ENCODE measurements at places on chromosomes 6 and 20.

DNA sequence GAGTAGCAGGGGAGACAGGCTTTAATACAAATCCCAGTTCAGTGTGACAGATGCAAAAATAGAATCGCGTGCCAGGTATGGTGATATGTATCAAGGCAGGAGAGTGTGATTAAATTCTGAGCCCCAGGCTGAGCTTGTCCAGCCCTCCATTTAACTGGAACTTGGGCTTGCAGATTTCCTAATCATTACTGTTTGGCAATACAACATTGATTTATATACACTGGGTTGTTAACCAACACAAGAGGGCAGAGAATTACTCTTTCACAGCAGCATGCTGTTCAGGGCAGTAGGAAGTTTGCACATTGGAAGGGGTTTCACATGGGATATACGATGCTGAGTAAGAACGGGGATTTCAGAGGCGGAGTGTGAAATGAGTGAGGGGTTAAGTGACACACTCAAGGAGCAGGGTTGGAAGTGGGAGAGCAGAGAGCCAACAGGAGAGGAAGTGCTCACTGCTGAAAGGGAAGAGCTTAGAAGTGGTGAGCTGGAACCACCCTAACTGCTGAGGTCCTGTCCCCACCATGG, 70.8 kb upstream of the ATXN1 start:
- no peak for DNase-seq

DNA sequence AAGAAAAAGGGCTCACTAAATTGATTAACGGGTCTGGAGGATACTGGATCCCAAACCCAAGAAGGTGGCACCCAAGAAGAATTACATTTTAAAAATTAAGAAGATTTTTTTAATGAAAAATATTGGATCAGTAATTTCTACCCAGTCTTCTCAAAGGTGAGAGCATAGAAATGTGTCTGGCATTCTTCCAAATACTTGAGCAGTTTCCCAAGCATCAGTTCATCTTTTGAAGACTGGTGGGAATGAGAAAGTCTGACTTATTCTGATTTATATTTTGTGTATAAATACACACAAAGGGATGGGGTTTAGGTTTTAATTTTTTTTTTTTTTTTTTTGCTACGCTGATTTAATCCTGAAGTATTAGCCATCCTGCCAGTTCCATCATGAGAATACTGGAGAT, 3.3 kb downstream of the MGME1 start:
- no peak for DNase-seq

DNA sequence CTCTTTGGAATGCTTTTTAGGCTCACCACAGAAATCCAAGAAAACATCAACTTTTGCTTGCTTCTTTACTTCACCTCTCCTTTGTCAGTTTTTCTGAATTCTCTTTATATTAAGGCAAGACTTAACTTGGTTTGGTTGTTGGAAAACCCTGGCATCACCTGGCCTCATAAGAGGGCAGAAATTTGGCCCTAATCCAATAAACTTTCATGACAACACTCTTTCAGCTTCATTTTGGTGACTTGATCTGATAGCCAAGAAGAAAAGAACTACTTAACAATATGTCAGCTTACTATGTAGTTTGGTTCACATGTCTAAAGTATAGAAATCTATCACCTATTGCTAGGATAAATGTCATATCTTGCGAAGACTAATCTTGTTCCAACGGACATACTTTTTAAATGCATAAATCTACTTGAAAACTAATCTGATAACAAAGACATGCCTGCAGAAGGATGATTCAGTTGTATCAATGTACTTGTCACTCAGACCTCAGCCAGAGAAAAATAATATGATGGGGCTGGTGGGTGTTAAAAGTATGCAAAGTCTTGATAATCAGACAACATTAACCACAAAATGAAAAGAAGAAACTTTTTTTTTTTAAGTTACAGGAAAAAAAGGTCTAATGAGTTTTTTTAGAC, 19.3 kb upstream of the HBS1L start:
- DNase-seq = no peak

DNA sequence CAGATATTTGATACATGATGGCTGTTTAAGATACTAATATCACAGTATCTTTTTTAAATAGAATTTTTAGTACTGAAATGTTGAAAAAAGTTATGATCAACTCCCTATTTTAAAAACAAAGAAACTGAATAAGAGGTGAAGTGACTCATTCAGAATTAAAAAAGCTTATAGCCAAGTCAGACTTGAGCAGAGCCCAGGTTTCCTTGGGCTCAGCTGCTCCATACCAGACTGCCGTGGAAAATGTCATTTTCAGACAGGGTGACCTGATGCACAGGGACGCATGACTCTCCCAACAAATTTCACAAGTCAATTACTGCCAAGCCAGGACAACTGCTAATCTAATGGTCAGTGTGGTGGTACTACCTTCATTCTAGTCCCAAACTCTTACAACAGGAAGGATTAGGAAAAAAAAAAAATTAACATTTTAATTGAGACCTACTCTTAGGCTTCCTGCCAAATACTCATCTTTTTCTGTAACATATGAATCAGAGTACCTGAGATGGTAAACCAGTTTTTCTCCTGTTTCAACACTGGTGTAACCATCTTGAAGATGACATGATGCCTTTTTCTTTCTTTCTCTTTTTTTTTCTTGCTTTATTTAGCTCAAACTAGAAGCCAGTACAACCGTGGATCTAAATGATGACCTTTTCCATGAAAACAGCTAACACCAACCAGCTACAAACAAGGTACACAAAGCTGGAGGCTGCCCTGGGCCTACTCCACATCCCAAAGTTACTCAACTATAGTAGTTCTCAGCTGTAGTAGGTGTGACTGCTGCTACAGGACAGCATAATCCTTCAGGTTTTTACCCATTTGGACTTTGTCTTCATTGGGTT, 30.5 kb downstream of the SLC22A23 start:
- no peak for DNase-seq

- no peak for DNase-seq
These were observed 214.8 kb upstream of the GRIK2 start for GRCh38 chr6:101178748-101179147.

GRCh38 chr6:124854338-124854922, 107.8 kb upstream of the RNF217 start:
- DNase-seq = no peak

DNA sequence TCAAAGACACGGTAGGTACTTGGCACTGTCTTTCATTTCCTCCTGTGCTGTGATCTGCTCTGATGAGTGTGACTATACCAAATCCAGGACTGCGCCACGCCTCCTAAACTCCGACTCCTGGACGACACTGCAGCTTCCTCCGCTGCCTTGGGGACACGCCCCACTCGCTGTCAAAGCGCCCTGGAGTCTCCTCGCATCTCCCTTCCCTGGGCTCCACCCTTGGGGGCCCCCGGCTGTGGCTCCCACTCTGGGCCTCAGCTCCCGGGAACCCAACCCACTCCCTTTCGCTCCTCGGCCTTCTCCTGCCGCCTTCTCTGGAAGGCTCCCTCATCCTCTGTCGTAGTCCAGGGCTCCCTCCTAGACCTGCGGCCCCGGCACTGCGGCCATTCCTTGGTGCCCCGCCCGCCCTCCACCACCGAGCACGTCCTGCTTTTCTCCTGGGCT, 61.2 kb downstream of the RSPH3 start:
- no peak for DNase-seq

- DNase-seq = no peak
These were observed 608.4 kb downstream of the HDGFL1 start for GRCh38 chr6:23177806-23178205.

DNA sequence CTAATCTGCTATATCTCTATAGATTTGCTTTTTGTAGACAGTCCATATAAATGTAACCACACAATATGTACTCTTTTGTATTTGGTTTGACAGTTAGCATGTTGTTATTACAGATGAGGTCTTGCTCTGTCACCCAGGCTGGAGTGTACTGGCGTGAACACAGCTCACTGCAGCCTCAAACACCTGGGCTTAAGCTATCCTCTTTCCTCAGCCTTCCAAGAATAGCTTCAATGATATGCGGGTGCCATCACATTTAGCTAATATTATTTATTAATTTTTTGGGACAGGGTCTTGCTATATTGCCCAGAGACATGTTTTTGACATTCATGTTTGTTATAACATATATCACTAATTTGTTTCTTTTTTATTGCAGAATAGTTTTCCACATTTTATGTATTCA, 10.8 kb downstream of the REPS1 start:
- DNase-seq = no peak

DNA sequence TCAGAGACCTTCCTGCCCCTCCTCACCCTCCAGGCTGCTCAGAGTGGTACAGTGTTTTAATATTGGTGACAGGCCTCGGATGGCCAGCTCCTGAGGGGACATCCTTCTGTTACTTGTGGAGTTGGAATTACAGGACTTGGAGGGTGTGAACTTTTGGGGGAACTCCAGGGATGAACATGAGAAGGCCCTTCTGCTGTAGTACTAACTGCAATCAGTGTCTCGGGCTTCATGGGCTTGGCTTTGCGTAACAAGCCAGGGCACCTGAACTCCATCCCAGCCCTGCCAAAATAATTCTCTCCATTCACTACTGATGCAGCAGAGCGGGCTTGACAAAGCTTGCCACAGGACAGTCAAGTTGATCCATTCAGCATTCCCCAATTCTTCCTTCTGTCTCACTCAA, 28.6 kb downstream of the SLC22A23 start:
- DNase-seq = no peak

DNA sequence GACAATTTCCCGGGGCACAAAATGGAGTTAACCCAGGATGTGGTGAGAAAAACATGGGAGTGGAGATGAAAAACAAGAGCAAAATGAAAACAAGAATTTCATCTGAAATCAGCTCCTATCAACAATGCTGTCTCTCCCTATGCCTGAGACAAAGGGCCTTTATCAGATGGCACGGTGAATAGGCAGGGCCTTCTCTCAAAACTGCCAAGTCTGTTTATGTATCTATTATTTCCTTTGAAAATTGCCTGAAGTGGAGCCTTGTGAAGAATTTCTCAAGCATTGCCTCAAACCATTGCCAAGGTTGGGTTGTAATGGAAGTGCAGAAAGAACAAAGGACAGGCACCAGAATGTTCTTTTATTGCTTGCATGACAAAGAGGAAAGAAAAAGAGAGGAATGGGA, 74.7 kb downstream of the BTBD3 start:
- DNase-seq = no peak

- no peak for DNase-seq
These were observed 5.0 kb downstream of the COL21A1 start for GRCh38 chr6:56242346-56242745.

GRCh38 chr6:130010387-130010786, 8.0 kb upstream of the L3MBTL3 start:
- no peak for DNase-seq

DNA sequence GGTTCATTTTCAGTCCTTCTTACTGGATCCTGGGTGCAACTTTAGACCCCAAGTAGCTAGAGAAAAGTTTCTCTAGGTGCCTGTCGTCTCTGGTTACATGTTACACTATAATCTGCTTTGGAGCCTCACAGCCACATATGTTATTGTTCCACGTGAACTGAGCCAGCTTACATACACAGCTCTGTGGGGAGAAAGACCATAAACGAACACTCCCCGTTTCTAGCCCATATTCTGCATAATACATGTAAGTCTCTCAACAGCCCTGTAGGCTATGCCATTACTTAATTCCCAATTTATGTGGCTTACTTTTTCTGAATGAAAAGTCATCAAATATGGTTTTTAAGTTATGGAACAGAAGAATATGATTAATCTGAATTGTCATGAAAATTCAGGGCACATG, 233.8 kb downstream of the BCKDHB start:
- peak; percentile 92 for DNase-seq

DNA sequence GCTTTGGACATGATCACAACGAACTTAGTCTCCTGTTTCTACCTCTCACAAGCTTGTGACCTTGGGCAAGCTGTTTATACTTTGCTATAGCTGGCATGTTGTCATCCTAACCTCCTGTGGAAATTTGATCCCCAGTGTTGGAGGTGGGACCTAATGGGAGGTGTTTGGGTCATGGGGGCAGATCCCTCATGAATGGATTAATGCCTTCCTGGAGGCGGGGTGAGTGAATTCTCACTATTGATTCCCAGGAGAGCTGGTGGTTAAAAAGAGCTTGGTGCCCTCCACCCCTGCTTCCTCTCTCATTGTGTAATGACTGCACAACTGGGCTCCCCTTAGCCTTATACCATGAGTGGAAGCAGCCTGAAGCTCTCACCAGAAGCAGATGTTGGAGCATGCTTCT, 228.9 kb downstream of the HIVEP2 start:
- DNase-seq = no peak

DNA sequence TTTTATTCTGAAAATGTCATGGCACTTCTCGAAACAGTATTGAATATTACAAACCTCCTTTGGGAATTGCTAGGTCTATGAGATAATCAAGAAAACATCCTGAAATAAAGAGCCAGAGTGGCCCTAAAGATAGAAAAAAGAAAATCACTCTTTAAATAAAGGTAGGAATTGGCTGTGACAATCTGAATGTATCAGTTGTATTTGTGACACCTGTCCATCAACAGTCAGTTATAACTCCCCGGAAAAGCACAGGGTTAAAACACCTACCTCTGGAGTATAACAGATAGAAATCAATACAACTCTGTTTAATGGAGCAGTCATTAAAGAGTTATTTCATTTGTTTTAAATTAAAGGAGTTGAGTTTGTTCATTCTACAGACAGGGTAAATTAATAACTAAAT, 21.2 kb downstream of the RNF24 start:
- DNase-seq = no peak

GRCh38 chr6:155190677-155191076, 73.1 kb upstream of the CLDN20 start:
- DNase-seq = no peak

DNA sequence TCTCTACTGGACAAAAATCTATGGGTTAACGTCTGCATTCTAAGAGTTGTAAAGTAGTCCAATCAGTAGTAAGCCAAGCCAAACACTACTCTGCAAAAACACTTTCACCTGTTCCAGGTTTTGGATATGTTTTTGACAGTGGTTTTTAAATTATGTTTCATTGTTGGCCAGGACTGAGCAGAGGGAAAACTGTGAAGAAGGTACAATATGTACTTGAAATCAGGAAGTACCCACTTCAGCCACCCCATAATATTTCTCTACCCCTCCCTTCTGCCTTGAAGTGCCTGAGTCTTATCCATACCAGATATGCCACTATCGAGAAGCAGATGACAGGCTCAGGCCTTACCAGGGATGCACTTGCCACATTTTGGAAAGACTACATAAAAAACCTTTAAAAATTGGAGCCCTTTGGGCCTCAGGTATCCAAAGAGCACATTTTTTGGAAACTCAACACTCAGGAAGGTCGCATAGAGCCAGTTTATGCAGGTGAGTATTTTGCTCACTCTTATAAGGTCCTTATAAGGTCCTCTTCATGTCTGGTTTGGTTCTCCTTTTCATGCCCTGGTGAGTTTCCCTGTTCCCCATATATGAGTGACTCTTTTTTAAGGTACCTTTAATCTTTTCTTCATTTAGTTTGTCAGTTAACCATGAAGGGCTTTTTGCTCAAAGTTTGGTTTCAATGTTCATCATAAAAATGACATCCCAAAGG, 859.3 kb upstream of the FLRT3 start:
- peak; percentile 48 for DNase-seq

- DNase-seq = peak; percentile 9
These were observed at the start of gene CDH4 for GRCh38 chr20:61251529-61252393. Gene CDH4, plus strand, starts transcription at chr20:61252261.

- DNase-seq = no peak
These were observed 4.5 kb upstream of the FAM110A start for GRCh38 chr20:828987-829386.
